ENCODE measurements at places on chromosomes 1 and 21. TPM values are rescaled to one million over a fixed set of nuclear protein-coding genes. Genes with fewer than 3 reads are reported as not detected.

Gene FAM76A
- 18.0 TPM for total RNA-seq

Gene CCDC30
- total RNA-seq: 3.0 TPM

Gene AMY2A
- 4.7 TPM for total RNA-seq

DNA sequence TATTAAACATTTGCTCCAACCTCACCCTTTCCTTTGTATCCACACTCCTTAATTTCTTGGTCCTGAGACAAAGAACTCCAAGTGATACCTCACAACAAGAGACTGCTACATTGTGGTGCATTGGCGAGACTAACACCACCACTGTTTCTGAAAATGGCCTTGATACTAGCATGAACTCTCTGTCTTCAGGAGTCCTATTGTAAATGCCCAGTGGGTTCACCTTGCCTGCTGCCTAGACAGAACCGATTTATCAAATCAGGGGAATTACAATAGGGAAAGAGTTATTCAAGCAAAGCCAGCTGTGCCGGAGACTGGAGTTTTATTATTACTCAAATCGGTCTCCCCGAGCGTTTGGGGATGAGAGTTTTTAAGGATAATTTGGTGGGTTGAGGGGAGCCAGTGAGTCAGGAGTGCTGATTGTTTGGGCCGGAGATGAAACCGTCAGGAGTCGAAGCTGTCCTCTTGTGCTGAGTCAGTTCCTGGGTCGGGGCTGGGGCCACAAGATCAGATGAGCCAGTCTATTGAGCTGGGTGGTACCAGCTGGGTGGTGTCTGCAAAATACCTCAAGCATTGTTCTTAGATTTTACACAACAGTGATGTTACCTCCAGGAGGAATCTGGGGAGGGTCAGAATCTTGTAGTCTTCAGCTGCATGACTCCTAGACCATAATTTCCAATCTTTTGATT is 83.1 kb downstream of the DESI2 start:
- no peaks in the 10 kb centered on the region for H3K27me3 ChIP-seq
- no peak overlapping the region for H3K4me3 ChIP-seq
- no peak for DNase-seq
- H3K27ac ChIP-seq: no peak overlapping the region
- no peaks in the 10 kb centered on the region for H3K36me3 ChIP-seq
- no peaks in the 10 kb centered on the region for H3K4me1 ChIP-seq

DNA sequence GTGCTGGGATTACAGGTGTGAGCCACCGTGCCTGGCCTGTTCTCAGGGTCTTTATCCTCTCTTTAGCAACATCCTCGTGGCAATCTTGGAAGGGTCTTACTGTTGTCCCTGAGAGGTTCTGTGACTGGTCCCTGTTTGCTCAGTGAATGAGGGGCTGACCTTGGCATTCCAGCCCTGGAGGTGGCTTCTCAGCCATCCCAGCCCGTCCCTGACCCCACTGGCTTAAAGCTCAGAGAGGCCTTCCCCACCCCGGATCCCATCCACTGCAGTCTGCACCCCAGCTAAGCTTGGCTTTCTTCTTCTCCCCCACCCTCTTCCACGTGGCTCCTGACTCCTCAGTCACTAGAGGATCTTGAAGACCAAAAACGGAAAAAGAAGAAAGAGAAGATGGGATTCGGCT is 88.3 kb upstream of the TMEM51 start:
- no peak overlapping the region for H3K4me3 ChIP-seq
- peaks cover 10% of the 10 kb centered on the region for H3K36me3 ChIP-seq
- no peaks in the 10 kb centered on the region for H3K4me1 ChIP-seq
- no peak for DNase-seq
- no peak overlapping the region for H3K27ac ChIP-seq

All from thoracic aorta (tissue), 2 donors.